DND-41 (cell line): ENCODE measurements at places on chromosomes 3 and 15.
A peak's percentile ranks its signal among the peaks of the same experiment; 100 is the strongest.

DNA sequence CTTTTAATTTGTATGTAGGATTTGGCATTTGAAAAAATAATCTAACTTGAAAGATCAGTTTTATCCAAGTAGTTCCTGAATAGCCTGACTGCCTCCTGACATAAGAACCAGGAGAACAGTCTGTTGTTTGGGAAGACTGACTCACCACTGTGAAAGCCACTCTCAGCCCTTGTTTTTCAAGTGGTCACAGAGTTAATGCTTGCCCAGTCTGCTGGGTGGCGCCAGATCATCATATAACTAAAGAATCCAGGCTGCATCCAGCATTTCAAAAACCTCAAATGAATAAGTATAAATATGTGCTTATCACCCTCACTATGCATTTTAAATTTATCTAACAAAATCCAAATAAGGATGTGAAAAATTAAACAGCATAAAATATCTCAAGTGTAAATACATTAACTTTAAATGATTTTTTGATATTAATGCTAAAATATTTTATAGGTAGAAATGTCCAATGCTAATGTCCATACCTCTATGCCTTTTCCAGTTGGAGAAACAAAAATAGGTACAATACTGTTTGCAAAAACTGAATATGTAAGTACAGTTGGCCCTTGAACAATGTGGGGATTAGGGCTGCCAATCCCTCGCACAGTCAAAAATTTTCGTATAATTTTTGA, 26.9 kb upstream of the ZBBX start:
- DNase-seq, result no peak

GRCh38 chr3:171678971-171679492, 131.3 kb downstream of the PLD1 start:
- no peak for DNase-seq

DNA sequence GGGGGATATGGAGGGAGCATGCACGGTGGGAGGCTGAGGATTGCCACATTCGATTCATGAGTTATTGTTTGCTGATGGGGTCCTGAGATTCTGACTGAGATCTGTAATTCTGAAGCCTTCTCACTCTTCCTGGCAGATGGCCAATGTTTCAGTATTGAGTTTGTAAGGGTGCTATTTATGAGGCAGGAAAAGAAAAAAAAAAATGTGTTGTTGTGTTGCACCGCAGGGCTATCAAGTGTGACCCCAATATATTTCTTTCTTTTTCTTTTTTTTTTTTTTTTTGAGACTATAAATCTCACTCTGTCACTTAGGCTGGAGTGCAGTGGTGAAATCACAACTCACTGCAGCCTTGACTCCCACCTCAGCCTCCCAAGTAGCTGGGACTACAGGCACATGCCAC, 3.2 kb upstream of the SENP2 start:
- no peak for DNase-seq

- DNase-seq, result peak; percentile 58
These were observed 7.5 kb downstream of the EPHB1 start for GRCh38 chr3:134802428-134803050.
